ENCODE measurements at places on chromosomes 7 and 10.

GRCh38 chr10:30992681-30993080 is 39.0 kb downstream of the ZNF438 start:
- DNase-seq, result no peak

GRCh38 chr10:3425261-3425660 is 252.7 kb upstream of the PITRM1 start:
- no peak for DNase-seq

- no peak for DNase-seq
Measured at GRCh38 chr7:45564485-45564884, 9.7 kb upstream of the ADCY1 start.

DNA sequence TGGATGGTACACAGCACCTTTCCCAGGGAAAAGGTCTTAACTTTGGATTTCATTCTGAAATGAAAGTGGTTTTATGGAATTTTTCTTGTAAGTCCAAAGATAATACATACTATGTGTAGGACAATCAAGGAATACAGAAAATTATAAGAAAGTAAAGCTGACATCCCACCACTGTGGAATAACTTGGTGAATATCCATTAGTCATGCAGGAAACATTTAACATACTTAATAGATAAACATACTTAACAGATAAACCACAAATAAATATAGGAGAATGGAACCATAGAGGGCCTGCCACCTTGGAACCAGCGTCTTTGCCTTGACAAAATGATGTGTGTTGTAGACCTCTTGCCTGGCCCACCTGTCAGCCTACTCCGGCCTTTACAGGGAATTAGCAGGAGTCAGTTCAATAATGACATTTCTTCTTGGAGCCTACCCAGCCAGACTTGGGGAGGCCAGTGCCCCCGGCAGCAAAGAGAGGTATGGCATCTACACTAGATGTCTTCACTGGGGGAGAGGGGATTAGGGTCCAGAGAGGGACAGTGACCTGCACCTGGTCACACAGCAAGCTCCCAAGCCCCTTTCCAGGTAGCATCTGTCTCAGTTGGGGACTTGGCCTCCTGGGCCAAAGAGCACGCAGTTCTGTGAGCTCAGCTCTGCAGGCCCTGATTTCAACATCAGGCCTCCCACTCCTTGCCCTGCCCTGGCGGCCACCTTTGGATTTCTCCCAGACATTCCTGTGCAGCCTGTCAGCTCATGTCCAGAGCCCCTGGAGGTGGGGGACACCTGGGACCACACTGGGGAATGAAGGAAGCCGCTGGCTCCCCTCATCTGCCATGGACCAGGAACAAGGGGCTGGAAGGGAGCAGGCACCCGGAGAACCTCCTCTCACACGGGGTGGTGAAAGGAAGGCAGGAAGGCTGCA is 112.6 kb upstream of the PPIF start:
- DNase-seq, result no peak

- DNase-seq, result no peak
Measured at GRCh38 chr7:83021032-83021431, 141.7 kb downstream of the PCLO start.

DNA sequence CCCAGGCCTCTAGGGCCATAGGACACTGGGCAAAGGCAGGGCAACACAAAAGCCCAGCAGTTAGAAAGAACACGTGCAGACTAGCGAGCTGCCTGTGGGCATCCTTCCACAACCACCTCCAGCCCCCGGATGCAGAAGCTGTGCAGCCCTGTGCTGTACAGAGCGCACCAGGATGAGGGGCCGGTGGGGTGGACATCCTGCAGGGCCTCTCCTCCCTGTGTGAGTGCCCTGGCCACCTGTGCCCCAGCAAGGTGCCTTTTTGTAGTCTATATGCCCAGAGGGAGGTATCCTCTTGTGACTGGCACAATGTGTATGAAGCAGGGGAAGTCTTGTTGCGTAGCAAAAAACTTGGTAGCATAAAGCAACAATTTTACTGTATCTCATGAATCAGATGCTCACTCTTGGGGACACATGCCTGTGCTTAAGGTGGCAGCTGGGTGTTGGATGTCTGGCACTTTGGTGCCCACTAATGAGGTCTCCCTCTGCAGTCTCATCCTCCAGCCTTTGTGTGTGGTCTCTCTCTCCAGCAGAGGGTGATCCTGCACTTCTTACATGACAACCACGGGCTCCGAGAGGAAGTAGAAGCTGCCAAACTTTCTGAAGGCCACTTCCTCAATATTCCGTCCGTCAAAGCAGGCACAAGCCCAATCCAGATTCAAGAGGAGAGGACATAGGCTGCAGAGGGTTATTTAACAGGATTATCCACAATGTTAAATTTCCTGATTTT is 8.7 kb downstream of the NCAPG2 start:
- no peak for DNase-seq

- DNase-seq, result no peak
Measured at GRCh38 chr10:100741378-100742075, 3.9 kb upstream of the PAX2 start.

DNA sequence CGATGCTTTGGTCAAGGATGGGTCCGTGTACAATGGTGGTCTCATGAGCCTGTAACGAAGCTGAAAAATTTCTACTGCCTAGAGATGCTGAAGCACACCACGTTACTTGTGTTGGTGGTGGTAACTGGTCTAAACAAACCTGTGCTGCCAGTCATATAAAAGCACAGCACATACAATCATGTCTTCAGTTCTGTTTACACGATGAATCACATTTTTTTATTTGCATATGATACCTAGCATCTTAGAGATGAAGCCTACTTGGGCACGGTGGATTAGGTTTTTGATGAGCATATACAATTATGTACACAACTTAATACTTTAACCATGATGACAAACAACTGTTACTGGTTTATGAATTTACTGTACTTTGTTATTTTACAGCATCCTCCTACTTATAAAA is 201.0 kb downstream of the ZMYND11 start:
- no peak for DNase-seq

- no peak for DNase-seq
Measured at GRCh38 chr7:129911790-129912189, 41.0 kb downstream of the UBE2H start.

DNA sequence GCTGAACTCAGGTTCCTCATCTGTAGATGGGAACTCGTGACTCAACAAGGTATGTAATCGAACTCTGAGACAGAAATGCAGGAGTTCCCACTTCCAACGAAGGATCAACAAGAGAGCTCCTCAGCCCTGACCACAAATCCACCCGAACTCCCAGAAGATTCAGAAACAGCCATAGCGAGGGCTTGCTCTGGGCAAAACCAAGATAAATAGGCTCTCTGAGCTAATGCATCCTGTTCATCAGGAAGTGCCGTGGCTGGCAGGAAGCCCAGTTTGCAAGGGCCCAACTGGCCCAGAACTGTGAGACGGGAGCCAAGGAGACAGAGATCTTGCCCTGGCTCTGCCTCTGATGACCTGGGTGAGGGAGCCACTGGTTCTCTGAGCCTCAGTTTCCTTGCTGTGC is 141.7 kb upstream of the PFKP start:
- no peak for DNase-seq

DNA sequence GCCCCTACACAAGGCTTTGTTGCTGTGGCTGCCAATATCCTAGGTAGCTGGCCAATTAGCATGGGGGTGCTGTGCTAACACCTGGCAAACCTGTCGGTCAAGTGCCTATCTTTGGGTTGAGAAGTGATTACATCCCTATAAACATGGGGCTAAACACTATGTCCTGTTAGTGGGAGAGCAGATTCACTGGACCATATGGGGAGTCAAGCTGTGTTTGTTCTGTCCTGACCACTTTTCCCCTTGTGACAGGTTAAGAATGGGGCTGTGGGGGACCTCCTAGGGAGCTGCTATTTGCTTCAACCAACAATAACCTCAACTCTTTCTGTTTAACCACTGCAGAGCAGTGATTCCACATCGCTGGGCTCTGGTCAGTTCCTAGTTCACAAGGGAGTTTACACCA is 151.5 kb upstream of the AOAH start:
- no peak for DNase-seq

DNA sequence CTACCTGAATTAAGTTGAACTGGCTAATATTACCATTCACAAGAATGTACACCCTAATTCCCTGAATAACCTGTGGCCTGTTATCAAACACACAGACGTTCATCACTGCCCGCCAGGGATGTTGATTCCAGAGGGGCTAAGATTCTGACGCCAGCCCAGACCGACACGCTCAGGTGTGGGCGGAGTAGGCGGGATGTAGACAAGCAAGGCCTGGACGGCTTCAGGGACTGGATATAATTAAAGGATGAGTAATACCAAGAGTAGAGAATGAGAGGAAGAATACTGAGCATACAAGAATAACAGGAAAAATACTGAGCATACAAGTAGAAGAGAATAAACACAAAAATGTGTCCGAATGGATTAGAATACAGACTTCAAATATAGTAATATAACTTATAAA is 29.0 kb downstream of the CUBN start:
- DNase-seq, result no peak

DNA sequence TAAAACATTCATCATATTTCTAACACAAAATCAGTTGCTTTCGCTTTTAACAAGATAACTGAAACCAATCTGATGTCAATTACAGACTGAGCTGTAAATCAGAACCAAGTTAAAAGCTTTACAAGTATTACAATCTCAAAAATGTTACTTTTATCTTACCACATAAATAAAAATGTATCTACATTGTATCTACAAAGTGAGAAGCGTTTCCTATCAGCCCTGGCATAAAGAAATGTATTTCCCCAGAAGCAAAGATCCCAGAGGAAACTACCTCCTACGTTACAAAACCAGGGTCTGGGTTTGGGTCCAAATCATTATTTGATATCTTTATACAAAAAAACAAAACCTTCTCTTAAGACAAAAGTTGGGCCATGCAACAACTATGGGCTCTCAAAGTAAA is 2.6 kb downstream of the SMURF1 start:
- DNase-seq, result no peak

- DNase-seq, result no peak
Measured at GRCh38 chr7:66296557-66296956, 91.4 kb downstream of the TPST1 start.

DNA sequence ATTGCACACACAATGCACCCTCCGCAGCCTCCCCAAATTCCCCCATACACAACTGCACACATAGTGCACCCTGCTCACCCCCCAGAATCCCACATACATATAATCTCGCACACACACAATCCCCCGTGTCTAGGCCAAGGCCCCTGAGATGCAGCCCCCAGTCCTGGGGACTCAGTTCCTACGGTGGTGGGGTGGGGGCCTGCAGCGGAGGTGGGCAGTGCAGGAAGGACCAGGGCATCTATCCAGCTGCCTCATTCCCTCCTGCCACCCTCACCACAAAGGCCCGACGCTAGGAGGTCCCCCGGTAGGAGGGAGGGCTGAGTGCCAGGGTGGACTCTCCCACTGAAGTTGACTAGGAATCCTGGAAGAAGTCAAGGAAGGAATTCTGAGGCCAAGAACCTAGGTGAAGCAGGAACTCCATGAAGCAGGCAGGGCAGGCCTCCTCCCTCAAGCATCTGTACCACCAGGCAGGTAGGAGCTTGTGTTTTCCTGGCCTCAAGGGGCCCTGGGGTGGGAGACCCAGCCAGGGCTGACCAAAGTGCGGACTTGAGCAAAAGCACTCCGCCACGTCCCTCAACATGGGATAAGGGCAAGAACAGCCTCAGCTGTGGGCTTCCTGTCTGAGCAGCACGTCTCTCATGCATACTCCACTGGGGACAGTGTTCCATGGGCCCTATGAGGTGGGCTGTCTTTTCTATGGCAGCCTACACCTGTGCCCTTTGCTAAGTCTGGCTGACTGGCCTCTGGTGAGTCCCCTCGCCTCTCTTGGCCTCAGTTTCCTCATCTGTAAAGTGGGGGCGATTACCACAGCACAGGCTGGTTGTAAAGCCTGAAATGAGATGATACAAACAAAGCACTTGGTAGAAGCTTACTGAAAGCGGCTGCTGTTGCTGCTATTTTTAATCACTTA is 145.7 kb downstream of the MAPK8 start:
- no peak for DNase-seq

- no peak for DNase-seq
Measured at GRCh38 chr10:99370993-99371392, 41.8 kb downstream of the CNNM1 start.

- no peak for DNase-seq
Measured at GRCh38 chr10:8544057-8544380, 489.5 kb downstream of the GATA3 start.

DNA sequence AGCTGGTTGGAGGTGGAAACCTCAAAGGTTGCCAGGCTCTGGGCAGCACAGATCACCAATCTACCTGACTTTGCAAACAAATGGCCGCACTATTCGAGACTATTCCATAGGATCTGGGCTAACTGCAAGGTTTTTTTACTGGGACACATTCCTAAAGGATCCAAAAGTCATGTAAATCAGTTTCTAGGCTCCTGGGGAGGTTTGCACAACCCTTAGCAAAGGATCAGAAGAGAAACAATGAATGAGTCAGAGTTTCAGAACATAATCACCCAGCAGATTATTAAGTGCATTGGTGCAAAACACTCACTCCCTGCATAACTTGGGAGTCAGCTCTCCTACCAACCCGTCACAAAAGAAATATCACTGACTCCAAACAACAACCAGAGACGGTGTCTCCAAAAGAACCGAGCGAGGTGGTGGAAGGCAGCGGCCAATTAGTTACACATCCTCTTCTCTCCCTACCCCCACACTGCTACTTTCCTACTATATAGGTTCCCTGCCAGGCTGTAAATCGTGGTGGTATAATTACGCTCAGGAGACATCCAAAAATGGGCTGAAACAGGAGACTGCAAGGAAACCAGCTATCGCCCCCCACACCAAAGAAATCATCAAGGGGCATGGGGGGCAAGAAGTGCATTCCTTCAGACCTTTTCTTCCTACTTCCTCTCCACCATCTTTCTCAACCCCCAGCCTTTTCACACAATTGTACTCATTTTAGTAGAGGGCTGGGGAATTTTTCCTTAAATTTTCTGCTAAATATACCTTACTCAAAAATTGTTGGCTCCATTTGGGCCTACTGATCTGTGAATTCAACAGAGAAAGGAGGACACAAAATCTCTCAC is 3.2 kb downstream of the UBE2H start:
- DNase-seq, result no peak

DNA sequence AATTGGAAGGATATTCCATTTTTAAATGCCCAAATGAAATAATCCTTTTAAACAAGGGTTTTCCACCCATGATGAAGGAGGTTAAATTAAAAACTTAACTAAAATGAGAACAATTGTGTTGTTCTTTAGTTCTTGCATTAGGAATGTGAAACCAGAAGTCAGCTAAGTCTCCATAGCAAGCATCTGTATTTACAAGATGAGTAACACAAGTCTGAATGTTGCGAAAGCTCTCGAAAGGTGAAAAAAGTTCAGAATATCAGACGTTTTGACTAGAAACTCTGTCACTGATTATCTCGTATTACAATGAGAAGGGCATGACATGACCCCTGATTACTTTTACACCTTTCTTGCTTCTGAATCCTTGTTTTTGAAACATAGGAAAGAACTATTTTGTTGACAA is 149.6 kb downstream of the BICC1 start:
- no peak for DNase-seq

DNA sequence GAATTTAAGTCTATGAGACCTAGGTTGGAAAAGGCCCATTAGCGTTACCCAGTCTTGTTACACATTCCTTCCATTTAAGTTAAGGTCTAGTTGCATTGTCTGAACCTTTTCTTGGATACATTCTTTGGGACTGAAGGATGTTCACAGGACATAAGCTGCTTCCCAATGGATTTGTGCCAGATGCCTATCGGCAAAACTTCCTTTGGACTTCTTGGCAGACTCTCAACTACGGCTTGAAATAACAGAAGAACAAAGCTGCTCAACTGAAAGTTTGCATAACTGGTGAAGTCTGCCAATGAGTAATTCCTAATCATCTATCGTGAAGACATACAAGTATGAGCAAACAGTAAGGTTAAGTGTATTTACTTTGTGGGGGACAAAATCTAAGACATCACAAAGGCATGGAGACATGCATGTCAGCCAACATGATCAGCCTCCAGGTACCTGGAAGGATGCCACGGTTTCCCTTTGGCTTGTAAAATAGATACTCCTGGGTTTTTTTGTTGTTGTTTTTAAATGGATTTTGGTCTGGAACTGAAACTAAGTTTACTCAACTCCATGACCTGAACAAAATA is 35.4 kb downstream of the MALSU1 start:
- no peak for DNase-seq
